ENCODE measurements at places on chromosomes 7 and 10.

- DNase-seq: no peak
These were observed 278.8 kb downstream of the CACNA2D1 start for GRCh38 chr7:82164813-82165212.

DNA sequence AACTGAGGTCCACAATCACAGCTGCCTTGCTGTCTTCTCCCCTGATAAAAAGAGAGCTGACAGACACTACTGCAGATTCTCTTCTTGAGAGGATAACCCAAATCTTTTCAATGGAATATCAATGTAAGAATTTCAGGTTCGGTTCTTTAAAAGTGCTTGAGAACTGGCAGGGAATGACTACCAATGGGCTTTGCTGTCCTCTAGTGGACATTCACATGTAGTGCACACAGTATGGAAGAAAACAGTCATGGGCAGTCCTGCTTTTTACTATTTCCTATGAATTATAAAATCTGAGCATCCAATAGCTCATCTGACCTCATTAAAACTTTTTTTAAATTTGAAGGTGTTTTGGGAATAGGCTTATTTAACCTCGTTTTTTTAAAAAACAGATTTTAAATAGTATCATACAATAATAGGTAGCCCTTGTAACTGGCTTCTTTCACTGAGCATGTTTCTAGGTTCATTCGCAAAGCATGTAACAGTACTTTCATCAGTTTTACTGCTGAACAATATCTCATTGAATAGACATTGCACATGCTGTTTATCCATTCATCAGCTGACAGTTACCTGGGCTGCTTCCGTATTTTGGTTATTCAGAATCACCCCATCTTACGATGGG, 18.3 kb downstream of the FZD9 start:
- DNase-seq: no peak

- DNase-seq: no peak
These were observed 168.2 kb downstream of the TNS3 start for GRCh38 chr7:47413526-47414341.

GRCh38 chr7:92231-92674, 100.1 kb upstream of the FAM20C start:
- no peak for DNase-seq

DNA sequence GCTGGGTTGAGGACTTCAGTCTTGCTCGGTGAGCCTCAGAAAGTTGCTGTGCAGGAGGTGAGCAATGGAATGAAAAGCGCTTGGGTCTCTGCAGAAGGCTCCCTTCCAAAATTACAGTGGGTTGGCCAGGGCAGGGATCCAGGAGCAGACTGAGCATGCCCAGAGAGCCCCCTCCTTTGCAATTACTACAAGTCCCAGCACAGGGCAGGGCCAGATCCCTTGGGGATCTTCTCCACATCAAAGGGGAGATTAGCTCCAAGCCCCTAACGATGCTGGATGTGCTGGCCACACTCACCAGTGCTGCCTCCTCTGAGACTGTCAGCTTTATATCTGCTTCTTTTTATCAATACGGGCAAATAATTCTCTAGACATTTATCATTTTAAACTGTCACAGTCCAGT, 337.5 kb downstream of the RPS24 start:
- DNase-seq: no peak

- no peak for DNase-seq
These were observed 68.6 kb upstream of the CACNB2 start for GRCh38 chr10:18071591-18071990.

DNA sequence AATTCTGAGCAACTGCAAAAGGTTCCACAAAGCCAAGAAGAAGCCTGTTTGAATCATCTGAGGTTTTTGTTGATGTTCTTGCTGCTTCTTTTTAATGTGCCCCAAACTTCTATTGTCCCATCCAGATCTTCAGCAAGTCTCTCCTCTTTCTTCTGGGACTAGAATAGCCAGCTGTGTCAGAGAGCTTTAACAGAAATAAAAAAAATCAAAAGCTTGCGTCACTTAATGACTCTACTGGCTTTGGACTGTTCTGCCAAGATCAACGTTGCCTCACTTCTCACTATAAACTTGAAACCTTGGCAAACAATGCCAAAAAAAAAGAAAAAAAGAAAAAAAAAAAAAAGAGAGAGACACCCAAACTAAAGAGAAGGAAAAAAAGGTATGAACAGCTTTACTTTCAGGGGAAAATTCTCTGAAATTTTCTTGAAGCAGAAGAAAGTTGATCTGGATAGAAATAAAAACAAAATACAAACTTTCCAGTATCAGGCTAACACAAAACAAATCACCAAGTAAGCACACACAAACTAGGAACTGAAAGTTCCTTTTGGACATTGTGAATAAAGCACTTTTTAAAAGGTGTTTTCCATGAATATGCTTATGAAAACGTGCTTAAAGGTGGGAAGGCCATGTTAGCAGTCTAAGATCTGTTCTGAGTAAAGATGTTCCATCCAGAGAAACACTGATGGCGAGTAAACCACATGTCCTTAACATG, 14.8 kb downstream of the USP54 start:
- DNase-seq: no peak

DNA sequence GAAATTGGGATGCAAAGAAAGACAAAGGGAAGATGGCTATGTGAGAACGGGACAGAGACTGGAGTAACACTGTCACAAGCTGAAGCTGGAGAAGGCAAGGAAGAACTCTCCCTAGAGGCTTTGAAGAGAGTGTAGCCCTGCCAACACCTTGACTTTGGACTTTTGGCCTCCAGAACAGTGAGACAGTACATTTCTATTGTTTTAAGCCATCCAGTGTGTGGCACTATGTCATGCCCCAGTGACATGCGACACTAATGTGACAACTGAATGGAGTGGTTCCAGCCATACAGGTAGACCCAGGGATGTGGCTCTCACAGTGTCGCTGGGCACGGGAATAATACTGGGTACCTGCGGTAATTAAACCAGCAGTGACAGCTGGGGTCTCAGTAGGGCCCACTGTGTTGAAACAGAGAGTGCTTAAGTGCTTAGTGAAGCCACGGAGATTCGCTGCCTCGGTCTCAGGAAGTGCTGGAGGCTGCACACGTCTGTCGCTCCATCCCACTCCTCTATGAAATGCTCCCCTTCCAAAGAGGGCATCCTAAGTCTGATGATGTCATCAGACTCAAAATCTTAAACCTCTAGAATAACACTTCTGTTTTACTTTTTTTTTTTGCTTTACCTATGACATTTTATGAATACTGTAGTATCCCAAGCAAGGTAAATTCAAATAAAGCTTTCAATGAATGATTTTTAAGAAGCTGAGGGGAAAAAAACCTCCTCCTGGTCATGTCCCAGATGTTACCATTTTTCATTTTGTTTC, 154.6 kb upstream of the RHEB start:
- DNase-seq: no peak

DNA sequence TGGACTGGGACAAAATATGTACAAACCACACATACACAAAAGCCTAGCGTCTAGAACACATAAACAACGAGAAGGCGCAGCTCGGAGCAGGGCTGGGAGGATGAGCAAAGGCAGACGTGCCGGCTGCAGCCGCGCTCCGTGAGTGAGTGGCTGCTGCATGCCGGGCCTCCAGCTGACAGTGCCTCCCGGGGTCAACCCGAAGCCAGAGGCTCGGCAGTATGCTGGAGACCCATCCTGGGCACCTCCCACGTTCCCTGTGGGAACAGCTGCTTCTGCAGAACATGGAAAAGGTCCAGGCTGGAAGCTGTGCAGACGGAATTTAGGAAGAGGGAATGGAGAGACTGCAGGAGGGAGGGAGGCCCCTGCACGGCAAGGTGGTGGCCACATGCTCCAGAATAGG, 3.6 kb upstream of the GPR146 start:
- DNase-seq: no peak

GRCh38 chr10:76868098-76868977, 769.3 kb downstream of the KCNMA1 start:
- no peak for DNase-seq

- no peak for DNase-seq
These were observed 9.2 kb downstream of the EPHB6 start for GRCh38 chr7:142863891-142864685.

DNA sequence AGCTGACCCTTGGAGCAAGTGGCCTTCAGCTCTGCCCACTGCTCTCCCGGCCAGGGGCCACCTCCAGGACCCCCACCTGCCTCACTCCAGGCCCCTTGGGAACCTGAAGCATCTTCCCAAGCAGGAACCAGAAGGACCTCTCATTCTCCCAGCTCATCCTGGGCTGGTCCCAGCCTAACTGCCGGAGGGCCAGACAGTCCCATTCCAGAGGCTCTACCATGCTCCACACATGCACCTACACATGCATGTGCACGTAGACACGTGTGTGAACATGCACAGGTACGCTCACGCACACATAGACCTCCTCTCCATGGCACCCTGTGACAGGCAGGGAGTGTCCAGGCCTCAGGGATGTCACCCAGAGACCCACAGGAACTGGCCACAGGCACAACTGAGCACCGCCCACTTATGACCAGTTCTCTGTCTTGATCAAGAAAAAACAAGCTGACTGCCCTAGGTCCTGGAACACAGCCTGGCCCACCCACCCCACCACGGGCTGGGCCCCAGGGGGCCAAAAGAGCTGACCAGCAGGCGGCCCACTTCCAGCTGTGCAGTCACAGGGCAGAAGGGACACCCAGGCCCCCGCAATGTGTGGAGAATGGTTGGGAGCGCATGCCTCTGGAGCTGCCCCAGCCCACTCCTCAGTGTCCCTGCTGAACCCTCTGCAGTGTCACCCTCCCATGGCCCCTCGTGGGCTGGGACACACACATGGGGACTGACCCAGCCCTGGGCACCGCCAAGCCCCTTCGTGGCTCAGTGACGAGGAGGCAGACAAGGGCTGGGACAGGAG, 43.4 kb downstream of the CAMK2B start:
- no peak for DNase-seq
